ENCODE measurements at places on chromosomes 5 and 9. TPM values are rescaled to one million over a fixed set of nuclear protein-coding genes. Genes with fewer than 3 reads are reported as not detected.
A peak's percentile ranks its signal among the peaks of the same experiment; 100 is the strongest.

Gene PLAC8L1
- 0.70 TPM for total RNA-seq

Gene APBA1
- 12.7 TPM for total RNA-seq

Gene SGCD
- total RNA-seq, result 1.2 TPM

Gene ZNF658
- 3.5 TPM for total RNA-seq

Gene KCNV2
- total RNA-seq, result not detected

Gene PCDHGC5
- total RNA-seq, result 0.61 TPM

Gene ENTPD2
- total RNA-seq, result 26.8 TPM

Gene TSLP
- total RNA-seq, result 1.0 TPM

Gene RAD1
- total RNA-seq, result 12.0 TPM

Gene PCDHGB6
- 2.3 TPM for total RNA-seq

Gene ZNF883
- total RNA-seq, result 0.38 TPM

Gene SH2D3C
- 7.4 TPM for total RNA-seq

DNA sequence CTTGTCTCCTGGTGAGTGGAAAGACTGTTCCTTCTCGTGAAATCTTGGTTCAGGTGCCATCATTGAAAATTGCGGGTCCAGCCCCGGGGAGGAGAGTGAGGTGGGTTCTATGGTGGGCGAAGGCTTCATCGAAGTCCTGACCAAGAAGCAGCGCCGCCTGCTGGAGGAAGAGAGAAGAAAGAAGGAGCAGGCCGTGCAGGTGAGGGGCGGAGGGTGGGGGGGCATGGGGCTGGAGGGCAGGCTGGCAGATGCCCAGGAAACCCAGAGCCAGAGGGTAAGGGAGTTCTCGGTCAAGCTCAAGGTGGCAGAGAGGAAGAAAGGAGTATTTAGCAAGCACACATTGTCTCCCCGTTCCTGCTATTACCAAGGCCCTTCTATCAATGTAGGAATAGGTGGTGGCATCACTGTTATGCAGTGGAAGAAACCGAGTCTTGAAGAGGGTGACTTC, 24.3 kb upstream of the POMT1 start:
- DNase-seq, result peak; percentile 67

DNA sequence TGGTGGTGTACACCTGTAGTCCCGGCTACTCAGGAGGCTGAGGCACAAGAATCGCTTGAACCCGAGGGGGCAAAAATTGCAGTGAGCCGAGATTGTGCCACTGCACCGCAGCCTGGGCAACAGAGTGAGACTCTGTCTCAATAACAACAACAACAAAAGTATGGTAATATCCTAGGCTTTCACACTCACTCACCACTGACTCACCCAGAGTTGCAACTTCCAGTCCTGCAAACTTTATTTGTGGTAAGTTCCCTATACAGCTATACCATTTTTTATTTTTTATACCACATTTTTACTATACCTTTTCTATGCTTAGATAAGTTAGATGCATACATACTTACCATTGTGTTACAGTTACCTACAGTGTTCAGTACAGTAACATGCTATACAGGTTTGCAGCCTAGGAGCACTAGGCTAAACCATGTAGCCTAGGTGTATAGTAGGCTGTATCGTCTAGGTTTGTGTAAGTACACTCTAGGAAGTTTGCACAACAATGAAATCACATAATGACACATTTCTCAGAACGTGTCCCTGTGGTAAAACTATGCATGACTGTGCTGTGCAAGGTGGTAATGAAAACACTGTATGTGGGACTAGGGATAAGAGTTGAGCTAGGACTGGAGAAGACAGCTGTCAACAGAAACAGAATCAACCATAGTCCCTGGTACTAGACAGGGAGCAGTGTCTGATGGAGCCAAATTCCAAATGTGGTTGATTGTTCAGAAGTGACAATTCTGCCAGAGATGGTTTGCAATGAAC, 109.5 kb upstream of the RAD23B start:
- DNase-seq, result no peak

DNA sequence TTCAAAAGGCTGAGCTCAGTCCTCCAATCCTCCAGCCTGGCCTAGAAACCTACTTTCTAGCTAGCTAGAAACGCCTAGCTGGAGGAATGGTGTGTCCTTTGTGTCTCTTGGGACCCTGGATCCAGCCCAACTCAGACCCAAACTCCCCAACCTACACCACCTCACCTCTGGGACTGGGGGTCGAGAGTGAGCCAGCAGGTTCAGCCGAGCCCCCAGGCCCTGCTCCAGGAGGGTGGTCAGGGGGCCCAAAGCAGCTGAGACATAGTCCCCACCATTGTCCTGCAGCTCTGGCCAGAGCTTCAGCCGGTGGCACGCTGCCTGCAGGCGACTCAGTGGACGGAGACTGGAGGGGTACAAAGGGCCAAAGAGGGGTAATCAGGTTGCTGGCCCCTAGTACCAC, 6.2 kb downstream of the NOL6 start:
- no peak for DNase-seq

GRCh38 chr9:3828495-3828894, 302.7 kb upstream of the RFX3 start:
- no peak for DNase-seq

DNA sequence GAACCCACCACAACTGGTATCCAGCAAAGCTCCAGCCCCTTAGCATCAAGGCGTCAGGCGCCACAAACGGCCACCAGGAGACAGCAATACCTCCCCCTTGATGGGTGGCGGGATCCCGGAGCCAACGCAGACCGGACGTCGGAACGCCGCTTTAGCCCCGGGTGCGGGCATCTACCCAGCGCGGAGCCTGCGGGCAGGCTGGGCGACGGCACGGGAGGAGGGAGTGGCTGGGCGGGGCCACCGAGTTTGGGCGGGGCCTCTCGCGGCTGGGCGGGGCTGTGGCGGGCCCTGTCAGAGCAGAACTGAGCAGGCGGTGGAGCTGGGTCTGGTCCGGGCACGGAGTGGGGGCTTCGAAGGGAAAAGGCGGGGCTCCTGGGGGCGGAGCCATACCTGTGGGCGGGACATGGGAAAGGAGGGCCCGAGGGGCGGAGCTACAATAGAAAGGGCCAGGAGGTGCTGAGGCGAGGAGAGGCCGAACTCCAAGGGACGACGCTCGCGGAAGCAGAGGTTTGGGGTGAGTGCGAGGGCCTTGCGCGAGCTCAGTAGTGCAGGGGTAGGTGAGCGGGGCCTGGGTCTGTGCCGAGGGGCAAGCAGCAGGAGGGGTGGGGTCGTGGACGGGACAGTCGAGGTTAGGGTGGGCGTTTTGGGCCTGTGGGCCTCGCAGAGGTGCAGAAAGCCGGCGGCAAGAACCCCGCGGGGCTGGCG, 40.2 kb upstream of the GARNL3 start:
- peak; percentile 92 for DNase-seq

DNA sequence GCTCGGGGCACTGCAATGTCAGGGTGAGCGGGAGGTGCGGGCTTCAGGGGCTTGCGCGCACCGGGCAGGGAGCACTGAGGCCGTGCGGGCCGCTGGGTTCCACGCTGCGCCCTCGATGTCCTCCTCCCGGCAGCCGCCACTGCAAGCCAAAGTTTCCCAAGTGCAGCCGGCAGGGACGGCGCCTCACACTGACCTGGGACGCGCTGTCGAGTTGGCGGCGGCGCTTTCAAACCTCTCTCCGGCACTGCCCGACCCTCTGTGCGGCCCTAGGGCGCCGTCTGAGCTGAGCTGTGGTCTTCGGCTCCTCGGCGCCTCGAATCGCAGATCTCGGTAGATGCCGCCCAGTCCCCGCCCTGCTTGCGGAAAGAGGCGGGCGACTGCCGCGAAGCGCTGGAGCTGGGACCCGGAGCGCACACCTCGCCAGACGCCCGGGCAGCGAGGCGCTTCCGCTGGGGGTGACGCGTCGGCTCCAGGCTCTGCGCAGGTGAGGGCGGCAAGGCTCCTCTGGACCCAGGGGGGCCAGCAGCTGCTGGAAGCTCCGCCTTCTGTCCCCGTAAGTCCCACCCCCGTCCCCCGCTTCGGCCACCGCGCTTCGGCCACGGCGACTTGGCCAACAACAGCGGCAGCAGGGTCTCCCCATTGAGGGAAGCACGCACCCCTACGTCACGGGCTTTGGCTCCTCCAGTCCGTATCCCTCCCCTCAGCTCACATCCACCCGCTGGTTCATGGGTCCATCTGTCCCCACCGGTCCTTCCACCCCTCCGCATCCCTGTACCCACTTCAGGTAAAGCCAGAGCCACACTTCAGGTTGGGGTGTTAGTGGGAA, at the start of gene ANKRD34B:
Gene ANKRD34B (minus strand): TSS at position 320 of the 826 bp plus-strand sequence. CDS start 10,261 bp downstream, outside the sequence.
- DNase-seq, result peak; percentile 25

DNA sequence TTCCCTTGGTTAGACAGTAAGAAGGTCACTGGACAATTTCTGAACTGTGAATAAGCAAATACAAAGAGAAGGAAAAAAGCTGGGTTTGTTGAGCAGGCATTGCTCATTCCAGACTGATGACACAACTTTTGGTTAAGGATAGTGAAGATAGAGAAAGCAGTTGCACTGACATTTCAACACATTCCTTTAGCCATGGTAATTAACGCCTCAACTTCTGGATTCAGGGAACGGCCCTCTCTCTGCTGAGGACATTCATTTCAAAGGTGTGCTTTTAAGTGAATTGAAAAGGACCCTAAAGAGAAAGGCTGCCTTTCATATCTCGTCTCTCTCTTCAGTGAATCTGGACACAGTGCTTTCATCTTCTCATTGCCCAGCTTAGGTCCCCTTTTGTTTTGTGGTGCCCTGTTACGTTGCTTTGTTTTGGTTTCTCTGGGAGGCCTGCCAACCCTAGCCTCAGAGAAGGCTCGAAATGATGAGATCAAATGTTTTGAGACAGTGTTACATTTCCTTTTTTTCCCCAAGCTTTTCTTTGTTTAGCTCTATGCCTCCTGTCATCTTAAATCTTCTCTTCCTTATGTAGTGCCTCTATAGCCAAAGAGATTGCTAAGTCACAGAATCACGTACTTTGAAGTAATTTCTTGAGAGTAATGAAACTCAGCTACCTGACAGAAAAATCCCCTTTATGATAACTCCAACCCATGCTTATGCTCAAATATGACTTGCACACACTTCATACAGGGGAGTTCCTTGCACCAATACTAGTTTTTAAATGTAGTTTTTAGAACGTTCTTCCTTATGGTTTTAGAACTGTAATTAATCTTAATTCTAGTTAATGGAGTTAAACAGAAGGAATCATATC, 94.4 kb upstream of the IFNE start:
- DNase-seq, result no peak

DNA sequence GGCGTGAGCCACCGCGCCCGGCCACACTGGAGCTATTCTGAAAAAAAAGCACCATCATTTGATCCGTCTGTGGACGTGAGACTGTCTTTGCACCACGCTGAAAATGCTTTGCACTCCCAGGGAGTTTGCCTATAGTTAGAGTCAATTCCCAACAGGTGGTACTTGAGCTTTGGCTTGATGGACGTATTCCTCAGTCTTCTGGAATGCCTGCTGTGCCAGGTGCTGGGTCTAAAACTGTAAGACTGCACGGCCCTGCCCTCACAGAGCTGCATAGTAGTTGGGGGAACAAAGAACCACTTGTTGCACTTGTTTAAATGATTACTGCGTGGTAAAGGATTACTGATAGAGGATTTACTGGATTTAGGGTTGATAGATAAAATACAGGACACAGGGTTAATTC, 3.4 kb upstream of the CCNO start:
- DNase-seq, result no peak

- DNase-seq, result no peak
Measured at GRCh38 chr5:9339206-9339818, 206.6 kb downstream of the SEMA5A start.

DNA sequence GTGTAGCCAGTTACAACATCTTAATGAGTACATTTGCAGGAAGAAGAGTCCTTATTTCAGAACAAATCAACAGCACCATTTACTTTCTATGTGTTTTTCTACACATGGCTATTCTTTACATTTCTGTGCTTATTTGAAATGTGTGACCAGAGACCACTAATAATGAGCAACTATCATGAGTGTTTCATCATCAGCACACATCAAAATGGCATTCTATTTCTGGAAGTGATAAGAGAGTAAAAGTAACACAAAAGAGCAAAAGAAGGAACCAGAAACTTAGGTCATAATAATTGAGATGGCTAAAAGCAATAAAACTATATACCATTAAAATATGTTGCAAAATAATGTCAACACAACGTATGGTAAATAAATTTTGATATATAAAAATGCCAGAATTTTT, 159.7 kb downstream of the PBX3 start:
- DNase-seq, result no peak

- no peak for DNase-seq
Measured at GRCh38 chr5:160359816-160360215, 10.6 kb downstream of the C1QTNF2 start.

DNA sequence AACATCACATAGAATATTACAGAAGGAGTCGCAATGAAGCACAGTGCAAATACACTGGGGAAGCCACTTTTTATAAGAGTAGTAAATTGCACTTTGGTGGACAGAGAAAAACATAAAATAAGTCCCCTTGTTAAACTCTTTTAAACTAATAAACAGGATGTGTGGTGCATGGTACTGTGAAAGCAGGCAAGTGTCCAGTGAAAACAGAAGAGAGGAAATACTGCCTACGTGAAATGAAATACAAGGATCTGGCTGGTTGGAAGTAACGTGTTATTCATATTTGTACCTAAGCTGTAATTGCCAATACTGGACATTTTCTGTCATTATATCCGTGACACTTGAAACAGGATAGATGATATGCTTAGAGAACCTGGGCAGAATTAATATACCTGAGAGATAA, 191.9 kb upstream of the SLC27A6 start:
- DNase-seq, result no peak

DNA sequence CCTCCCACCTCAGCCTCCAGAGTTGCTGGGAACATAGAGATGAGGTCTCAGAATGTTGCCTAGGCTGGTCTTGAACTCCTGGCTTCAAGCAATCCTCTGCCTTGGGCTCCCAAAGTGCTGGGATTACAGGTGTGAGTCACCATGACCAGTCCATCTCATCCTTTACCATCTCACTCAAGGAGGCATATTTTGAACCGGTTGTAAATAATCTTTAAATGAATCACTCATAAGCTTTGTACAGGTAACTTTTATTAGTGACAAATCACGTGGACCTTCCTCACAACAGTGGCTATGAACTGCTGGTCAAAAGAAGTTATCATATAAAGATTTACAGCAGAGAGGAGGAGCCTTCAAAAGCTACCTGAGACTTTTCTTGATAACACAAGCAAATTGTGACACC, 70.7 kb downstream of the RFK start:
- no peak for DNase-seq

- peak; percentile 64 for DNase-seq
Measured at GRCh38 chr5:55232271-55232984, 980 bp downstream of the CCNO start.

DNA sequence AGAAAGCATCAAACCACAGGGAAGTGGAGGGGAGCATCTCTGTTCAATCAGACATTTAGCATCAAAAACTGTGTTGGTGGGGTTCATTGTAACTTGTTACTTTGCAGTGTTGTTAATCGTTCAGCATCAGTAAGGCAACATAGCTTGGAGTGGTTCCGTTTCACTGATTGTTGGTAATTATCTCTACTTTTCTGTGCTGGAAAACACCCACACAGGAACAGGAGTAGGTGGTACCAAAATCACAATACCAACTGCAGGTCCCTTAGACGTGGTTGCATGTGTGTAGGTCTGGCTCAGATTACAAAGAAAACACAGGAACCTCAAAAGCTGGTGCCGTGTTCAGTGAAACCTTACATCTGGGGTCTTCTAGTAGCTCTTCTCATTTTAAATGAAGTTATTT, 146.8 kb downstream of the RNF180 start:
- DNase-seq, result no peak

- DNase-seq, result no peak
Measured at GRCh38 chr5:16104961-16105360, 74.6 kb downstream of the MARCHF11 start.

GRCh38 chr9:7228726-7229125, 471.0 kb downstream of the KDM4C start:
- DNase-seq, result no peak

All from mucosa of descending colon (tissue), 3 donors.